ENCODE measurements at places on chromosomes 4 and X.

GRCh38 chrX:42886519-42886918 is 108.6 kb upstream of the PPP1R2C start:
- DNase-seq: no peak

- DNase-seq: no peak
Observed at GRCh38 chr4:78592088-78592783, 40.7 kb downstream of the ANXA3 start.

- DNase-seq: no peak
Observed at GRCh38 chr4:100100985-100101384, 89.3 kb downstream of the DDIT4L start.

DNA sequence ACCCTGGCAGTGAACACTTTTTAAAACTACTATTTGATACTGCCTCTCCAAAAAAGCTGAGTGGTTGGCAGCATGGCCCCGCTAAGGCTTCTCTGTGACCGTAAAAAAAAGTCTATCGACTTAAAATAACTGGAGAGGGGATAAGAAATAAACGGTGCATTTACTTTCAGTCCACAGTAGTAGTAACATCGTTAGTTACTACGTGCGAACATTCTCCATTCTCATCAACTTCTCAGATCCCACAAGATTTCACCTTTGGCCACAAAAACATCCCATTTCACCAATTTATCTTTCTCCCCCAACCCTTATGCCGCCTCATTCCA is 524 bp upstream of the EXOSC9 start:
- DNase-seq: no peak

DNA sequence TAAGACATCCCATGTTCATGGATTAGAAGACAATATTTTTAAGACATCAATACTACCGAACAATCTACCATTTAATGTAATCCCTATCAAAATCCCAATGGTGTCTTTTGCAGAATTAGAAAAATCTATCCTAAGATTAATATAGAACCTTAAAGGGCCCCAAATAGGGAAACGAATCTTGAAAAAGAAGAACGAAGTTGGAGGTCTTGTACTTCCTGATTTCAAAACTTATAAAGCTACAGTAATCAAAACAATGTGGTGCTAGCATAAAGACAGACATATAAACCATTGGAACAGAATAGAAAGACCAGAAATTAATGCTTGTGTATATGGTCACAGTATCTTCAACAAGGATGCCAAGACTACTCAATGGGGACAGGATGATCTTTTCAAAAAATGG is 42.0 kb downstream of the CENPE start:
- no peak for DNase-seq

- DNase-seq: no peak
Observed at GRCh38 chrX:15194146-15194545, 75.7 kb downstream of the ASB9 start.

- no peak for DNase-seq
Observed at GRCh38 chr4:152307669-152308068, 228.2 kb downstream of the FBXW7 start.

GRCh38 chr4:154124539-154125255 is 335.8 kb upstream of the SFRP2 start:
- no peak for DNase-seq

- no peak for DNase-seq
Observed at GRCh38 chr4:143381189-143382118, 44.8 kb downstream of the GAB1 start.

DNA sequence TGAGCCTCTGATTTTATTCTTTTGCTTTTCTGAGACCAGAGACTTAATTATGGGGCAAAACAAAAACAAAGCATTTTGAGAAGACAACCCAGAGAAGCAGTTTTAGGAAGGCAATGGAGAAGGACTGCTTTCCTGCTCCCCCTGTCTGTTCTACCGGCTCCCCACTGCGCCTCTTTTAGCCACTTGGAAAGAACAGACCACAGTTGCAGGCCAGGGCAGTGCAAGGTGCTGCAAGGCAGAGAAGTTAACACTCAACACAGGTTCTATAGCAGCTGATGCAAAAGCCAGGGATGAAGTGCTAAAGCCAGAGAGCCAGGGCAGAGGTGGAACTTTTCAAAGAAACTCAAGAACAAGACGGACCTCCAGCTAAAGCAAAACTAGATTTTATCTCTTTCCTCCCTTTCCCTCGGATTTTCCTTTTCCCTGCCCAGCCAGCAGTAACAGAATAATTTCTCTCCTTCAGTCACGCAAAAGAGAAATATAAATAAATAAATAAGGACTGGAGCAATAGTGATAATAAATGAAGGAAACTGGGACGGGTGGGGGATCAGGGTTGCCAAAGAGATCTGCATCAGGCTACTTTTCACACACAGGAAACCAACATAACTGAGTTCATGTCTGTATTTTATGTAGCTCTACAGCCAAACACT is 10.4 kb downstream of the SH3RF1 start:
- no peak for DNase-seq

DNA sequence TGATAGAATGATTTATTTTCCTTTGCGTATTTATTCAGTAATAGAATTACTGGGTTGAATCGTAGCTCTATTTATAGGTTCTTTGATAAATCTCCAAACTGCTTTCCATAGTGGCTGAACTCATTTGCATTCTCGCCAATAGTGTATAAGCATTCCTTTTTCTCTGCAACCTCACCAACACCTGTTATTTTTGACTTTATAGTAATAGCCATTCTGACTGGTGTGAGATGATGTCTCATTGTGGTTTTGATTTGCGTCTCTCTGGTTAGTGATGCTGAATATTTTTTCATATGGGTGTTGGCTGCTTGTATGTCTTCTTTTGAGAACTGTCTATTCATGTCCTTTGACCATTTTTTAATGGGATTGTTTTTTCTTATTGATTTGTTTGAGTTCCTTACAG is 160.7 kb downstream of the MID1IP1 start:
- DNase-seq: no peak

- DNase-seq: no peak
Observed at GRCh38 chr4:141074098-141074878, 59.0 kb downstream of the RNF150 start.

GRCh38 chr4:22031423-22031822 is 82.9 kb upstream of the KCNIP4 start:
- DNase-seq: no peak

DNA sequence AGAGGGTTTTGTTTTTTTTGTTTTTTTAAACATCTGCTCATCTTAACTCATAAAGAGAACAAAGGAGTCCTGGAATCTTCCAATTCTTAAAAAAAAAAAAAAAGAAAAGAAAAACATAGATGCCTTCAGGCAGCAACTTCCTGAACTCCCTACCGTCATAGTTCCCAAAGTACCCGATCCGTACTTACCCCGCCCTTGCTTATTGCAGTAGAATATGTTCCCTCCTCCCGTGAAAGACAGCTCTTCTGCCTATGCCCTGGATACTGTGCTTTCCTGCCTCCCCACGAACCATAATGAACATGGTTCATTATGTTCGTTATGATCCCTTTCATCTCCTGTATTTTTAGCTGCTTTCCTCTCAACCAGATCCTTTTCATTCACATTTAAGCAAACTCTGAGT is 40.3 kb downstream of the KLHL5 start:
- DNase-seq: no peak

GRCh38 chr4:127604949-127605709 is 27.6 kb upstream of the INTU start:
- no peak for DNase-seq

DNA sequence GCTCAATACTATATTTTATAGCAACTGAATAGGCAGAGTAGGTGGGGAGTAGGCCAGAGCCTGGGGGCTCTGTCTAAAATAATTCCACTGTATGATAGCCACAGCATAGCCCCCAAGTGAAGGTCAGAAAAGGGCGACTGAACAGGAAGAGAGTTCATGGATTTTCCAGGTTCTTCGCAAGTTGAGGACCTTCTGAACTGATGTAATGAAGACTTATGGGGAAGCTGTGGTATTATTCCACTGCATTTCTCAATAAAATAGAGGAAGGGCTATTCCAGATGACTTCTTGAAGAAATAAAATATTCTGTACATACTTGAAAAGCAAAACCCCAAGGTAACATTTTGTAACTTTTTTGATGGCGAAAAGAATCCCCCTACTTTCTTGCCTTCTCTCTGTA is 231.4 kb upstream of the GPC4 start:
- DNase-seq: no peak

DNA sequence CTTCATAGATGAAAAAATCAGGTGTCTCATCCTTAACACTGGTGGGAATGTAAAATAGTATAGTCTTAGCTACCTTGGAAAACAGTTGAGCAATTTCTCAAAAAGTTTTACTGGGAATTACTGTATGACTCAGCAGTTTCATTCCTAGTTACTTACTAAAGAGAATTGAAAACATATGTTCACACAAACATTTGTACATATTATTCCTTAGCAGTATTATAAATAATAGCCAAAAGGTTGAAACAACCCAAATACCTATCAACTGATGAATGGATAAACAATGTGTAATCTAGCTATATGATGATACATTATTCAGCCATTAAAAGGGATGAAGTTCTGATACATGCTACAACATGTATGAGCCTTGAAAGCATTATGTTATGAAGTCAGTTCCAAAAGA is 41.7 kb downstream of the RBM46 start:
- no peak for DNase-seq

DNA sequence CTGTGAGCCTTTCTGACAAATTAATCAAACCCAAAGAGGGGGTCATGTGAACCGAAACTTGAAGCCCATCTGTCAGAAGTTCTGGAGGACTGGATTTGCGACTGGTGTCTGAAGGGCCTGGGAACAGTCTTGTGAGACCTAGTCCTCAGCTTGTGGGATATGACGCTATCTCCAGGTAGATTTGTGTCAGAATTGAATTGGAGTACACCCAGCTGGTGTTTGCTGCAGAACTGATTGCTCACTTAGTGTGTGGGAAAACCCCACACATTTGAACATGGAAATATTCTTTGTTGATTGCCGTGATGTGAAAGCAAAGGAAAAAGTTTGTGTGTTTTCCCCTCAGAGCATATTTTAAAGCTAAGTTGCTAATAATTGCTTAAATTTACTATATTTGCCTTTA is 30.3 kb upstream of the TMSB15B start:
- DNase-seq: no peak

GRCh38 chr4:156763511-156763910 is 208.1 kb downstream of the PDGFC start:
- no peak for DNase-seq

DNA sequence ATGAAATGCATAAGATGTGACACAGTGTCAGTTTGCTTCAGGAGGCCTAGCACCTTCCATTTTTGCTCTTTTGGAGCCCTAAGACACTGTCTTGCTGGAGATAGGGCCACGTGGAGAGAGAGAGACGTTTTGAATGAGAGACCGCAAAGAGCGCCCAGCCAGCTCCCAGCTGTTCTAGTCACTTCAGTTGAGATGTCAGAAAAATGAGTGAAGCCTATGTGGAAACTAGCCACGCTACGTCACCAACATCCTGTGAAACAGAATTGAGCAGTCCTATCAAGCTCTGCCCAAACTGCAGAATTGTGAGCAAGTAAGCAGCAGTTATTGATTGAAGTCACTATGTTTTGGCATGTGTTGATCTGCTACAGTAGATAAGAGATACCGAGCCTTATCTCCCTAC is 13.1 kb downstream of the GPR82 start:
- no peak for DNase-seq

DNA sequence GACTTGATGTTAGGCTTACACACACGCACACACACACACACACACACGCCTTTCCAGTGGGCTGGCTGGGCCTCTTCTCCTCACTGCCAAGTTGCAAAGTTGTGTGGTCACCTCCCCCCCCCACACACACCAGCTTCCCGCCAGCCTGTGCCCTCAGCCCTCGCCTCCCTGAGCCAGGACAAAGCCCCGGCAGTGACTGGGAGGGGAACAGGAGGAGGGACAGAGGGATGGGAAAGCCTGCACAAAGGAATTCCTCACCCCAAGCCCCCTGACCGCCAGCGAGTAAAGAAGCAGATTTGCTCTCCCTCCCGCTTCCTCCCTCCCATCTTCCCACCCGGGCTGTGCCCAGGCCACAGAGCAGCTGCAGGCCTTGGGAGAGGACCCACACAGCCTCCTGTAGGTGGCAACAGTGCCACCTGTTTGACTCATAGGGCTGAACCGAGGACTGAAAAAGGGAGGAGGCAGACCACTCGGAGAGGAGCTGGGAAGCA is at the start of gene GDPD2:
Gene GDPD2, plus strand, starts transcription at position 464 of the 491 bp plus-strand sequence. CDS start 1,671 bp downstream, outside the sequence.
- DNase-seq: no peak

- DNase-seq: no peak
Observed at GRCh38 chrX:30610026-30610425, 32.5 kb upstream of the TASL start.

DNA sequence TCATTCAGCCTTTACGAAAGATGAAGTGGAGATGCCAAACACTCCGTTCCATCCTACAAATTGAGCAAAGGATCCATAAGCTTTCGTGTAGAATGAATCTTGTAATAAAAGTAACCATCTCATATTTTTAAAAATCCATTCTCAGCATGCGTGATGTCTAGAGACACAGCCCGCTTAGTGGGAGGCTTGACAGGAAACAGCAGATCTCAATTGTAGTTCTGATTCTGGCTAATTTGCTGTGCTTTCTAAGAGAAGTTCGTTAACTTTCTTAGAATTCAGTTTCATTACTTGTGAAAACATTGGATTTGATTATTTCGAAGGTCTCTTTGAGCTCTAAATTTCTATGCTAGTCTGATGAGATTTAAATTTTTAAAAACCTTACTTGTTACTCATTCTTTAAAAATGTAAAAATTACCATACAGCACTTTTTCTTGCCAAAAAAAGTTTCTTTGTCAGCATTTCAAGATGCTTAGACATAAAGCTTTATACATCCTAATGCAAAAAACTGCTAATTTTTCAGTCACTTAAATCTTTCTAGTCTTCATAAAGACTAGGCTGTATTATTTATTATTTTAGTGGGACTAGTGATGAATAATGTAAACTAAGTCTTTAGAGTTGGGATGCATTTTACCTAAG is 66.9 kb upstream of the NEIL3 start:
- no peak for DNase-seq

GRCh38 chr4:100348473-100348872 is 158.2 kb upstream of the DDIT4L start:
- DNase-seq: no peak

DNA sequence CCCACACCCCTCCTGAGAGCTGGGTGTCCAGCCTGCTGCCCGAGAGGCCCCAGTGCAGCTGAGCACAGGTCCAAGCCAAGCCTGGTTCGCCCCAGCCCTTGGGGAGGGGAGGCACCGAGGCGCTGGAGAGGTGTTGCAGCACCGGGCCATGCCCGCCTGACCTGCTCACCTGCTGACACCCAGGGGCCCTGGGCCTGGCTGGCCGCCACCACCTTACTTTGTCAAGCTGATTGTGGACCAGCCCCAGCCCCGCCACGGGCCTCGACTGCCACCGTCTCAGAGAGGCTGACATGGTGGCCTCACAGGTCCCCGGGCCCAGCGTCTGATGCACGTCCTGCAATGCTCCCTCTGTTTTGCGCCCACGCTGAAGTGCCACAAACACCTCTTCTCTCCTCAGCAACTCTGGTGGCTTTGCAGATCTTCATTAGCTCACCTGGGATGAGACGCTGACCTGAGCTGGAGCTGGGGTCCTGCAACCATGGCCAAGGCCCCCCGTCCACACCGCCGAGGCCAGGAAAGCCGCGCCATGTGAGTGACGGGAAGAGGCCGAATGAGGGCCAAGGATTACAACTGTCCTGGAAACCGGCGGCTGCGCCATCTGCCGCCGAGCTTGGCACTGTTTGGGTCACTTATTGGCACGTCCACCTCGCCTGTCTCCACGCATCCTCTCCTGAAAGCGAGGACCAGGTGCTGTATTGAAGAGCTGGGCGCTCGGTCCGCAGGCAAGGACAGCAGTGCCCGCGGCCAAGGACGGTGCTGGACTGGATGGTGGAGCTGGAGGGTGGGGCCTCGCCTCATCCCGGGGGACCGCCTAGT is 7.6 kb downstream of the CPLX1 start:
- DNase-seq: no peak

All from GM10248 (cell line).